ENCODE measurements at places on chromosomes 12 and 14. TPM values are rescaled to one million over a fixed set of nuclear protein-coding genes. Genes with fewer than 3 reads are reported as not detected.

DNA sequence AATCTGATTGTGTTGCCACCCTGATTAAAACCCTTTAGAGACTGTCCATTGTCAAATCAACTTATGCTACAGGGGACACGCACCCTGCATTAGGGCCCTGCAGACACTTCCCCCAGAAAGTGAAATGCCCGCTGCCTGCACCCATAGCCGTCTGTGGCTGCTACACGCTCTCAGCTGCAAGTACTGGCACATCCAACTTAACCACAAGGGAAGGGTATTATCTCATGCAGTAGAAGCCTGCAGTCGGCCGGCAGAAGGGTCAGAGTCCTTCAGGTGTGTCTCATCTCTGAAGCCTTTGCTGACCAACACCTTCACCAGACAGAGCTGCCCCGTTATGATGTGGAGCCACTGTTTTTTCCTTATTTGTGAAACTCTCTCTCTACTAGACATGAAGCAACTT lies 20.8 kb downstream of the CFAP251 start:
- DNase-seq: no peak

The SMIM41 gene
- polyA plus RNA-seq: 0.65 TPM

The CLSTN3 gene
- 3.1 TPM for polyA plus RNA-seq

The PCK2 gene
- polyA plus RNA-seq: 5.4 TPM

Measured in heart left ventricle (tissue), 16 donors.